Thoracic aorta (tissue), 2 donors: ENCODE measurements at places on chromosomes 16 and 17. TPM values are rescaled to one million over a fixed set of nuclear protein-coding genes. Genes with fewer than 3 reads are reported as not detected.

Gene CACNG1
- not detected for total RNA-seq

Gene MT1A
- 168 TPM for total RNA-seq

GRCh38 chr16:3728424-3729160 is 11.3 kb upstream of the TRAP1 start:
- DNase-seq = no peak

GRCh38 chr17:20981046-20981920 is 61.5 kb downstream of the USP22 start:
- DNase-seq = no peak

Gene INO80E
- total RNA-seq = 81.8 TPM

DNA sequence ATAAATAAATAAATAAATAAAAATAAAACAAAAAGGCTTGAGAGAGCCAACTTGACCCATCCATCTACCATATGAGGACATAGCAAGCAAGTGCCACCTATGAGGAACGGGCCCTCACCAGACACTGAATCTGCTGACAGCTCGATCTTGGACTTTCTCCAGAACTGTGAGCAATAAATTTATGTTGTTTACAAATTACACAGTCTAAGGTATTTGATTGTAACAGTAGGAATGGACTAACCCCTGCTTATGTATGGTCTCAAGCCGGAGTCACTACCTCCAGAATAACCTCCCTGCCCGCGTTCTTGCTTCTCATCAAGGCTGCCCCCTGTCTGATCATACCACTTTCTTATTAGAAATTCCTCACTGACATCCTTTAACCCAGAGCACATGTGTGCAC is 9.9 kb downstream of the SLC5A11 start:
- no peak for DNase-seq

DNA sequence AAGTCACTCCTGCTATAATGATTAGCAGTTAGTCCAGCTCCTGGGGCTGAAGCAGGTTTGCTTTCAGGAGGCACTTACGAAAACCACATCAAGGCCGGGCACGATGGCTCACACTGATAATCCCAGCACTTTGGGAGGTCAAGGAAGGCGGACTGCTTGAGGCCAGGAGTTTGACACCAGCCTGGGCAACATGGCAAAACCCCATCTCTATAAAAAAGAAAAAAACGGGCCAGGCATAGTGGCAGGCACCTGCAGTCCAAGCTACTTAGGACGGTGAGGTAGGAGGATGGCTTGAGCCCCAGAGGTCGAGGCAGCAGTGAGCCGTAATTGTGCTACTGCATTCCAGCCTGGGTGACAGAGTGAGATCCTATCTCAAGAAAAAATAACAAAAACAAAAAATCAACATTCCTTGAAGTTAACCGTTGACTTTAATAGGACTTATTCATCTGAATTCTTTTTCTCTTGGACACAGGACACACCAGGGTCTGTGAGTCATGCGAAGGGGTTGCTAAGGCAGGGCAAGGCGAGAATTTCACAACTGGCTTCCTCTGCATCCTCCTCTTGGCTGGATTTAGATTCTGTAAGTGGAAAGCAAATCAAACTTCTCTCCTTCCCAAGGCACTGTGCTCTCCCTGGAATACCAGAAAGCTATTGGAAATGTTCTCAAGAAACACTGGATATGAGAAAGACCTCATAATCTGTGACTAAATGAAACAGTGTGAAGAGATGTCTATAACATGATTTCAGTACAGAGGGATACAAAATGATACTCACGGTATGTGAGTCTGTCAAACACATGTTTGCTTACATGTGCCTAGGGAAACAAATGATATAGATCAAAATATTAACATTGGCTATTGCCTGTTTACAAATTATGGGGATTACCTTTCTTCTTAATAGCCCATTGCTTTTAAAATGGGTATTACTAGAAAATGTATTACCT is 99.5 kb downstream of the SYCE1L start:
- DNase-seq = no peak

Gene SYCE1L
- 0.81 TPM for total RNA-seq
